ENCODE measurements at places on chromosomes 6 and 20. TPM values are rescaled to one million over a fixed set of nuclear protein-coding genes. Genes with fewer than 3 reads are reported as not detected.
A peak's percentile ranks its signal among the peaks of the same experiment; 100 is the strongest.

DNA sequence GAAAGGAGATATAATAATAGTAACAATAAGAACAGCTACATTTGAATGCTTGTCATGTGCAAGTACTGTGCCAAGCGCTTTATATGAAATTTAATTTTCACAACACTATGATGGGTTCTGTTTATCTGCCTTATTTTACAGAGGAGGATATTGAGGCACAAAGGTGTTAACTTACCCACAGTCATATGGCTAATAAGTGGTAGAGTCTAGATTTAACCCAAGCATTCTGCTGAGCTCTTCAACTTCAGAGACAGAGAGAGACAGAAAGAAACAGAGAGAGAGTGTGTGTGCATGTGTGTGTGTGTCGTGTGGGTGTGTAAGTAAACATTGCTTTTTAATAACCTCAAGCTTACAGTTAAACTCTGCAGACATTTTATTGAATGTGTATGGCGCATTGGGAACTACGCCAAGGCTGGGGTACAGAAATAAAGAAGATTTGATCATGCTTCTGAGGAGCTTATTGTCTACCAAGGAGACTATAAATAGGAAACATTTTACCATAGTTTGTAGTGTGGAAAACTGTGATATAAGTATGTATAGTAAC, 12.9 kb downstream of the TBPL1 start:
- H3K27ac ChIP-seq = no peak overlapping the region
- DNase-seq = no peak
- H3K27me3 ChIP-seq = no peaks in the 10 kb centered on the region
- no peaks in the 10 kb centered on the region for H3K4me1 ChIP-seq
- H3K36me3 ChIP-seq = no peaks in the 10 kb centered on the region

DNA sequence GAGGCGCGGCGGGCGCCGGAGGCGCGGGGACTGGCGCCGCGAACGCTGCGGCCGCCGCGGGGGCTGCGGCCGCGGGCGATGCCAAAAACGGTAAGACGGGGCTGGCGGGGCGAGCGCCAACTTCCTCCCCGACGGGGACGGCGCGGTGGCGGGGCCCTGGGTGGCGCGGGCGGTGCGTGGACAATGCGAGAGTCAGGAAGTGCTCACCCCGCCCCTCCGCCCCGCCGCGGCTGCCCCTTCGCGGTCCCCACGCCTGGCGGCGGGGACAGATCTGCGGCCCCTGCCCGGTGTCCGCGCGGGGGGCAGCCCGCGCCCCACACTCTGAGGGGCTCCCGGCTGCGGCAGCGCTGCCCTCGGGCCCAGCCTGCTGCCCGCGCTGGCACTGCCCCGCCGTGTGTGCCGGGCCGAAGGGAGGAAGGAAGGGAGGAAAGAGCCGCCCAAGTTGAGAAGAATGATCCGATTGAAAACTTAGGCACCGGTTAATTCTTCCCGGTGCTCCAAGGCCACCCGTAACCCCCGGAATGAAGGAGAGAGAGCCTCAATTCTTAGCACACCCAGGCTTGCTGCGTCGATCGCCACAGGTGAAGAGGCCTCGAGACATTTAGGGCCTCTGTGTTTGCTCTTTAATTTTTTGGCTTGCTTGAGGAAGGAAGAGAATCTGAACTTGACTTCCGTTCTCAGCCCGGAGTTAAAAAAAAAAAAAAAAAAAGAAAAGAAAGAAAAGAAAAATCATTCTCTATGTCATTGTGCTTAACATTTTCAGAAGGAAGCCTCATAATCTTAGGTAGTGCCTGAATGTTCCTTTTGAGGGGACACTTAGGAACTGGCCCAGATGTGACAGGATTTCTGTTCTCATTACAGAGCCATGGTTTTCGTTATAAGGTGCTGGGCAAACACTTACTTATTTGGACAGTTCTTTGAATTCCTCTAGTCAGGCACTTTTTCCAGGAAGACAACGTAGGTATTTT, 982 bp downstream of the HECA start:
- H3K4me3 ChIP-seq = peak overlapping the region; percentile 89

GRCh38 chr20:11333634-11334033, 584.1 kb upstream of the BTBD3 start:
- H3K4me3 ChIP-seq = no peak overlapping the region
- H3K36me3 ChIP-seq = no peaks in the 10 kb centered on the region
- no peak overlapping the region for H3K27ac ChIP-seq
- DNase-seq = no peak

The CTCFL gene
- not detected for total RNA-seq
